Activated T-helper 9 cell treated with anti-CD3 and anti-CD28 coated beads, Interleukin-2, amount 50 U/mL, for 16 hours (primary cell): ENCODE measurements at places on chromosomes 3 and 15.

GRCh38 chr3:28139288-28139687 is 102.1 kb upstream of the CMC1 start:
- no peak for DNase-seq

DNA sequence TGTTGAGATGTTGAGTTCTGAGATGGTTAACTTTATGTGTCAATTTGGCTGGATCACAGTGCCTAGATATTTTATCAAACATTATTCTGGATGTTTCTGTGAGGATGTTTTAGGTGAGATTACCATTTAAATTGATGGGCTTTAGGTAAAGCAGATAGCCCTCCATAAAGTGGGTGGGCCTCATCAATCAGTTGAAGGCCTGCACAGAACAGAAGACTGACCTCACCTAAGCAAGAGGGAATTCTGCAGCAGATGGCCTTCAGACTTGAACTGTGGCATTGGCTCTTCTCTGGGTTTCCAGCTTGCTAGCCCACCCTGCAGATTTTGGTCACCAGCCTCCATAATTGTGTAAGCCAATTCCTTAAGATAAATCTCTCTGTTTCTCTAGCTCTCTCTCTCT is 260.4 kb upstream of the VEPH1 start:
- no peak for DNase-seq

DNA sequence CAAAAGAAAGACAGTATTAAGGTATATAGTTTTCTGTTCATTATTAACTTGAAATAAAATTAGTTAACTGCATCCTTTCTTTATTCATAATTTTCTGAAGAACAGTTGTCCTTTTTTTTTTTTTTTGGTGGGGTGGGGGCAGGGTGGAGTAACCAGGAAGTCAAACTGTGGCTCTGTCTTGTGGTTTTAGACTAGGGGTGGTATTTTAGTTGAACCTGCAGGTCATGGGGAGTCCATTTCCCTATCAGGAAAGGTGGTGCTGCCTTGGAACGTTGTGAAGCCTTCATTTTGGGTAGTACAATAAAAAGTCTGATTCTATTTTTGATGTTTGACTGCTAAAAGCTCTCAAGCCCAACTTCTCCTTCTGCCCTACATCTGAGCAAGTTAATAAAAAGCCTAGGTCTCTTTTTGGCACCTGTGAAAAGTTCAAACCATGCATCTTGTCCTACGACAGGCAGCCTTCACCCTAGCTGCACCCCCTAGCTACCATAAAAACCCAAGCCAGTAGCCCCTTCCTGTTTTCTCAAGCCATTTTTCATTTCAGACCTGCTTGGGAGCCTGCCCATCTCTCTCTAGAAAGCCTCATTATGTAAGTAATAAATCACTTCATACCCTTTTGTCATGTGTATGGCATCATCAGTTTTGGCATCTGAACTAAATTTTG is 31.2 kb upstream of the RIOX2 start:
- no peak for DNase-seq

GRCh38 chr3:12613250-12613649 is 50.7 kb downstream of the RAF1 start:
- no peak for DNase-seq

GRCh38 chr3:100144255-100144866 is 30.1 kb upstream of the FILIP1L start:
- no peak for DNase-seq

GRCh38 chr3:107699682-107700081 is 176.9 kb downstream of the BBX start:
- DNase-seq = no peak

- no peak for DNase-seq
These were observed 339.0 kb downstream of the IL5RA start for GRCh38 chr3:2771193-2771592.

DNA sequence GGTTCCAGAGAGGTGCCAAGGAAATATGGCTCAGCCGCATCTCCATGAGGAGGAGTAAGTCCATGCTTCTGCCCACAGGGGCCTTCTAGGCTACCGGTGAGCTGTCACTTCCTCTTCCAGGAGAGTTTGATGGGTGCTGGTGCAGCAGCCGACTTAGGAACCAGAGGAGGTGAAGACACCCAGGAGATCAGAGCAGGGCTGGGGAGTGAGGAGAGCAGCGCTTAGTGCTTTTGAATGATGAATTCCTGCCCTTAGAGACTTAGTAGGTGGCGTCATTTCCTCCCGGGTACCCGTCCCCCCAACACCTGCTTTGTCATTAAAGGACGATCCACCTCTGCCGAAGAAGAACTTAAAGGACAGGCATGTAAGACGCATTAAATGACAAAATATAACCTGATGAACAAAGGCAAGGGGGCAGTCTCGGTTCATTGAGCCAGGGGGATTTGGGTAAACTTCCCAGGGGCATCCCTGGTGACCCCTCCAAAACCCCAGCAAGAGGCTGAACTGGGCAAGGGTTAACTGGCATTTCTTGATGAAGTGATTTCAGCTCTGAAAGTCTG is 67.6 kb downstream of the HES1 start:
- DNase-seq = no peak

- DNase-seq = no peak
These were observed 645 bp upstream of the SLITRK3 start for GRCh38 chr3:165196577-165197480.

DNA sequence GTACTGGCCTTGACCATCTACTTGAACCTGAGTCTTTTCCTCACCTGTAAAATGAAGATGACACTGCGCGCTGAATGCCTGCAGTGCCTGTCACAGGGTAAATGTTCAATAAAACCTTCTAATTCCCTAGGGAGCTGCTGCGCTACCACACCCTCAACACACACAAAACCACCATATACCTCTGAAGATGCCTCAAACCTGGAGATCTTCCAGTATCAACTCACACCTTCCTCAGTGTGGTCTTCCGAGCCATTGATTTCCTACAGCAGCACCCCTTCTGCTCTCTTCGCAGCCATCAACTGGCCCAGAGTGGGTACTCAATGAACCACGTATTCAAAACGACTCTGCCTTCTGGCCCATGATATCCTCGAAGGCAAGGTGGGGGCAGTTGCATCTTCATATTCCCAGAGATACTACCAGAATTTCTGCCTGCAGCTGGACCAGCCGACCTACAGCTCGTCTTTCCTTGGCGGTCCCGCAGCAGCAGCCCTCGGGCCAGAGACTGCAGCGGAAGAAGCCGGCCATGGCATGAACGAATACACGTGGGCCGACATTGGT is 695 bp downstream of the RPL32 start:
- peak; percentile 23 for DNase-seq

DNA sequence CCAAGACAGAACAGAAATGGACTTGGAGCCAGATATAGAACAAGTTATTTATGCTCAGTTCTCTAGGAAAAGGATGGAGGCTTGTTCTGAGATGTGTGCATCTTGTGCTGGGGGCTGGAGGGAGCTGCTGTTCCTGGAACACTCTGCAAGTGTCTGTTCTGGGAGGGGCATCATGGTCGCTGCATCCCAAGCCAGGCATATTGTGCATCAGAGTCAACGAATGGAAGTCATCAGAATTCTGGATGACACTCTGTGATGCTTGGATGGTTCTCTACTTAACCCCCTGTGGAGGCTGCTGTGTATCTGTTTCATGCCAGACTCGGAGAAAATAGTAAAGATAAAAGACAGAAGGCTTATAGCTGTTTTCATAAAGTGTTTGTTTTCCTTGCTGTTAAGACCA is 34.7 kb downstream of the RPL22L1 start:
- no peak for DNase-seq

GRCh38 chr3:197521277-197522182 is 34.2 kb downstream of the BDH1 start:
- DNase-seq = no peak

GRCh38 chr15:31824024-31824423 is 206.3 kb upstream of the CHRNA7 start:
- DNase-seq = no peak

- no peak for DNase-seq
These were observed 70.9 kb upstream of the GCNT3 start for GRCh38 chr15:59540654-59541053.

GRCh38 chr15:31081056-31081455 is 20.5 kb downstream of the TRPM1 start:
- no peak for DNase-seq

DNA sequence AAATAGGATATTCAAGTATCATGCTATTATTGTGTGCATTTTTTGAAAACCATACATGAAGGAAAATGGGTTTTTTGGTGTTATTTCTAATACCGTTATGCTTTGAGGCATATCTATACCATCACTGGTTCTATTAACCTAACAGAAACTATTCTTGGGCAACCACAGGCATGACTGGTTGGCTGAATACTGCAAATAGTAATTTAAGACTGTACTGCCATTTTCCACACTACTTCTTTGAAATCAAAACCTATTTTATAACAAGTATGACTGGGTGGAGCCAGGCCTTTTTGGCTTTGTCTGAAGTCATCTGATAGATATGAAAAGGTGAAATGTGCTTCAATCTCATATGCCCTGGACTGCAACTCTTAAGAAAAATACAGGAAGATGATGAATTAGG is 115.1 kb downstream of the ULK4 start:
- DNase-seq = no peak

- no peak for DNase-seq
These were observed 30.4 kb downstream of the RAB6B start for GRCh38 chr3:133865136-133865855.

DNA sequence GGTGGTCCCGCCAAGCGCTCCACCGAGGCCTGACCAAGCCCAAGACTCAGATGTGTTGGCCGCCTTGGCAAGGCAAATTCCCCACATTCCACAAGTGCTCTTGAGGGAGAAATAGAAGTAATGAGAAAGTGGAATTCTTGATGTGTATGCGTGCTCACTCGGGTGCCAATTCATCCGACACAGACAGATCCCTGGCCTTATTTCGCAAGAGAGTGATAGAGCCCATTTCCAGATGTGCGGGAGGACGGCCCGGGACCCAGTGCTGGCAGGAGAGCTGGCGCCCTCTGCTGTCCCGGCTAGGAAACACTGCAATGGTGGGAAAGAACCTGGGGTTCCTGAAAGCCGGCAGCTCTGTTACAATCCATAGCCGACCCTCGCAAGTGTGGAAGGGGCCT is 76.0 kb downstream of the HMG20A start:
- peak; percentile 47 for DNase-seq

- DNase-seq = no peak
These were observed 35.2 kb downstream of the NCEH1 start for GRCh38 chr3:172675441-172676193.

- DNase-seq = no peak
These were observed 32.0 kb downstream of the AMOTL2 start for GRCh38 chr3:134342259-134342658.

DNA sequence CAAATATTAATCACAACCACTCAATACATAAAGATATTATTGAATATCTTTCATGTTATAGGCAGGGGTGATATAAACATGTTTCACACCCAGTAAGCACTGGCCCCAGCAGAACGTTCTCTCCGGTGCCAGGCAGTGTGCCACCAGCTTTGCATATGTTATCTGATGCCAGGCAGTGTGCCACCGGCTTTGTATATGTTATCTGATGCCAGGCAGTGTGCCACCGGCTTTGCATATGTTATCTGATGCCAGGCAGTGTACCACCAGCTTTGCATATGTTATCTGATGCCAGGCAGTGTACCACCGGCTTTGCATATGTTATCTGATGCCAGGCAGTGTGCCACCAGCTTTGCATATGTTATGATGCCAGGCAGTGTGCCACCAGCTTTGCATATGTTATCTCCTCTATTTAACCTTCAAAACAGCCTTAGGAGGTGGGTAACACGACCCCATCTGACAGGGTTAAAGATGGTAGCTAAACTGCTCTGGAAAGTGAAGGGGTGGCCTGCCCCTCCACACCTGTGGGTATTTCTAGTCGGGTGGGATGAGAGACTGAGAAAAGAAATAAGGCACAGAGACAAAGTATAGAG is 6.9 kb downstream of the MUC20 start:
- DNase-seq = no peak

- no peak for DNase-seq
These were observed 88.2 kb upstream of the RNF7 start for GRCh38 chr3:141649871-141650270.

- DNase-seq = no peak
These were observed 54.7 kb upstream of the CNOT10 start for GRCh38 chr3:32630266-32630665.

- no peak for DNase-seq
These were observed 72.7 kb downstream of the MYRIP start for GRCh38 chr3:39882111-39882510.

DNA sequence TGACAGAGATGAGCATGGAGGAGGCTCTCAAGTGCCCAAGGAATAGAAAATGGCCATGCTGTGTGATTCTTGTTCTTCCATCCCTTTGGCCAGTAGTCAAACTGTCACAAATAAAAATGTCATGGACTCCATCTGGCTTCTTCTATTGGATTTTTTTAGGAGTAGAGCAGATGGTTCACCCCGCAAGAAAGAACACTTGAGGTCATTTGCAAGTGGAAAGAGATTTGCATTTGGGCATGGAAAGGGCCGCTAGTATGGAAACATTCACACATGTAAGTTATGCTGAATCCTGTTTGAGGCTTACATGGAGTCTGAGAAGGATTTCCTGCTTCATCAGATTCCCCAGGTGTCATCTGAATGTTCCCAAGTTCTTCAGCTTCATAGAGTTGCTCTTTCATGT is 53.1 kb upstream of the CFAP161 start:
- DNase-seq = no peak

DNA sequence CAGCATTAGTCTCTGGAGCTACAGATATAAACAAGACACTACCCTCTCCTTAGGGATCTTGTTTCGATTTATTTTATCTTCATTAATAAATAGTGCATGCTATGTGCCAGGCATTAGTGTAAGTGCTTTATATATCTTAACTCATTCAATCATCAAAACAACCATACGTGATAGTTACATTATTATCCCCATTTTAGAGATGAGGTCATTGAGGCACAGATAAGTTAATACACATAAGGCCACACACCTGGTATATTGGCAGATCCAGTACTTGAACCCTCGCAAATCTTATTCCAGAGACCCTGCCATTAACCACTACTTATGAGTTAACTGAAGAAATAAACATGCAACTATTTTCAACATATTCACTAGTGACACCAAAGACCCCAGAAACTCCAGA is 25.7 kb upstream of the NR2F2 start:
- no peak for DNase-seq

DNA sequence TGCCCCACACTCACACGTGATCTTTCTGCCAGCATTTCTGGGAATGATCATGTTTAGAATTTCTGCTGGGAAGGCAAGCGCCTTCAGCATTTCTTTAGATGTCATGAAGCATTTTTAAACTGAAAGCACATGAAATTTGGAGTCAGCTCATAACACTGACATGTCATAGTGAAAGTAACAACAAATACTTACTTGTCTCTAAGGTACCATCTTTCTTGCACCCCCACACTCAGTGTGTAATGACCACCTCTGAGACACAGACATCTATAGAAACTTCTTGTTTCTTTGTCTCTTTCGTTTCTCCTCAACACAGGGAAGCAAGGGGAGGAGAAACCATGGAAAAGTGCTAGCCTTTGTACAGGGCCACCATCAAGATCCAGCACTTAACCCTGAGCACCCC is 171.7 kb downstream of the RORA start:
- DNase-seq = no peak

- DNase-seq = no peak
These were observed 446.0 kb downstream of the FGF12 start for GRCh38 chr3:192281207-192281880.

GRCh38 chr3:46609944-46610722 is 2.2 kb upstream of the FAM240A start:
- DNase-seq = no peak

GRCh38 chr3:66415867-66416428 is 84.9 kb downstream of the LRIG1 start:
- DNase-seq = no peak
